ENCODE measurements at places on chromosomes 4 and X. TPM values are rescaled to one million over a fixed set of nuclear protein-coding genes. Genes with fewer than 3 reads are reported as not detected.

SPON2 gene
- 0.39 TPM for total RNA-seq

OPN1MW2 gene
- not detected for total RNA-seq

FGFR3 gene
- 1.8 TPM for total RNA-seq

VSIG1 gene
- total RNA-seq, result 0.20 TPM

ANXA10 gene
- total RNA-seq, result 2.6 TPM

S100G gene
- total RNA-seq, result not detected

UGT2B7 gene
- 0.35 TPM for total RNA-seq

NEIL3 gene
- 8.4 TPM for total RNA-seq

Data from A549 treated with Hydrocortisone at 1 μM for 4 hours (cell line).